ENCODE measurements at places on chromosomes 3 and 15.

- DNase-seq: no peak
These were observed 18.9 kb upstream of the RPL29 start for GRCh38 chr3:52014613-52015012.

- DNase-seq: no peak
These were observed 73.1 kb upstream of the SLC6A6 start for GRCh38 chr3:14329116-14329830.

GRCh38 chr3:156808025-156808424, 18.1 kb upstream of the LEKR1 start:
- no peak for DNase-seq

GRCh38 chr3:195249858-195250464, 21.0 kb downstream of the XXYLT1 start:
- peak; percentile 12 for DNase-seq

DNA sequence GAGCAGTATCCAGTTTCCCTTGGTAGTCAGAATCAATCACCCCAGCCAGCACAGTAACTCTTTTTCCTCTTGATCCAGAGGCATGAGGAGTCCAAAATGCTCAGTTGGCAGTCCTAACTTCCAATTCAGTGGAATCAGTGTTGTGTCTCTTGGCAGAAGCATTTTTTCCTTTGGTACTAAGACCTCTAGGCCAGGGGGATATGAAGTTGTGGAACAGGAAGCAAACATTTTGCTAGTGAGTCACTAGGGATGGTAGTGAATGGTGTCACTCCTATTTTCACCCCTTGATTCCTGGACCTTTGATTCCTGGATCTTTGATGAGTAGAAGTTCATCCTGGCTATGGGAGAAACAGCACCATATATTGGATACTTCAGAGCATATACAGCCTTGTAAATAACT, 70.5 kb upstream of the ALDH1A3 start:
- DNase-seq: no peak

Measured in stimulated activated CD8-positive, alpha-beta memory T cell treated with anti-CD3 and anti-CD28 coated beads, Interleukin-4, amount 100 ng/mL, for 48 hours (primary cell).